ENCODE measurements at places on chromosomes 7 and 10.
A peak's percentile ranks its signal among the peaks of the same experiment; 100 is the strongest.

DNA sequence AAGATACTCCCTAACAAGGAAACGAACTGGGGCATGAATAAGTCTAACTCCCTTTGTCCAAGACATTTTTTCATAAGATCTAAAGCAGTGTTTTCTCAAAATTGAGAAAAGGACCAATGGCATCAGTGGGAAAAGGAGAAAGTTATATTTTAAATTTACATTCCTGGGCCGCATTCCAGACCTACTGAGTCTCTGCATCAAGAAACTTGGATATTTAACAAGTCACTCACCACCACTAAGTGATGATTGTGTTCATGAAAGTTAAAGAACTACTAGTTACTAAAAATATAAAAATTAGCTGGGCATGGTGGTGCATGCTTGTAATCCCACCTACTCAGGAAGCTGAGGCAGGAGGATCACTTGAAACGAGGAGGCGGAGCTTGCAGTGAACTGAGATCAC is 149.6 kb upstream of the MEOX2 start:
- no peak for DNase-seq

DNA sequence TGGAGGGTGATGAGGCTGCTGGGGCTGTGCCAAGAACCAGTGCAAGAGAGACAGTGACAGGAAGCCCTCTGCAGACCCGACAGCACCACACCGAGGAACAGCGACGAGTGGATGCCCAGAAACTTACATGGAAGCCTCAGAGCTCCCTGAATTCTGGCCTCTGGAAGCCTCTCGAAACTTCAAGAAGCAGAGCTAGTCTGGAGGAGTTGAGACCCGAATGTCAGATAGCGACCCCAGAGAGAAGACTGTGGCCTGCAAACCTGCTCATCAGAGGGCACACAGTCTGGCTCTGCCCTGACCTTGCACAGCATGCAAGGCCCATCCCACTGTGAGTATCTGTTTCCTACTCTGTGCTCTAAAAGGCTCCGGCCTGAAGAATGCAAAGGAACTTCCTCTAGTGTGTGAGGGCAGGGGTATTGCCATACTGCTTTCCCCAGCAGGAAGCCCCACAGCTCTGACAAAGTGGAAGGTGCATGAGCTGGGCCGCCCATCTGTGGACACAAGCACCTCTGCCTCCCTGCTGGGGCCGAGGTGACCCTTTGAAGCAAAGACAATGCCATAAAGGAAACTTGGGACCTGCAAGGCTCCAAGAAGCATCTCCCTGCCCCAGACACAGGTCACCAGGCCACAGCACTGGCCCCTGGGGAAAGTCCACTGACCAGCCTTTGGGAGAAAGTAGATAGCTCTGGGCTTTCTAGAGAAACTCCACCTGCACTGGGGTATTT is 10.5 kb upstream of the C10orf71 start:
- no peak for DNase-seq

- DNase-seq, result no peak
Measured at GRCh38 chr7:111734954-111735660, 172.8 kb upstream of the IMMP2L start.

DNA sequence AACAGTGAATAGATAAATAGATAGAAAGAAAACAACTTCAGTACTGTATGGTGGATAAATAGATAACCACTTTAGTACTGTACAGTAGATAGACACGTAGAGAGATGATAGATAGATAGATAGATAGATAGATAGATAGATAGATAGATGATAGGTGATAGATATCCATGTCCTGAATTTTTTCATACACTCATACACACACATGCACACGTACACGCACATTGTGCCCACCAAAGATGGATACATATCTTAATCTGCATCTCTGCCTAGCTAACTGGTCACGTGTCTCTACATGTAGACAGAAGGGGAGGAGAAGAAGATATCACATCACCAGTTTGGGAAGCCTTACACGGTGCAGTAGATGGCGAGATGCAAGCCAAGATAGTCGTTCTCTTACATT is 99.2 kb downstream of the ARID5B start:
- DNase-seq, result no peak

DNA sequence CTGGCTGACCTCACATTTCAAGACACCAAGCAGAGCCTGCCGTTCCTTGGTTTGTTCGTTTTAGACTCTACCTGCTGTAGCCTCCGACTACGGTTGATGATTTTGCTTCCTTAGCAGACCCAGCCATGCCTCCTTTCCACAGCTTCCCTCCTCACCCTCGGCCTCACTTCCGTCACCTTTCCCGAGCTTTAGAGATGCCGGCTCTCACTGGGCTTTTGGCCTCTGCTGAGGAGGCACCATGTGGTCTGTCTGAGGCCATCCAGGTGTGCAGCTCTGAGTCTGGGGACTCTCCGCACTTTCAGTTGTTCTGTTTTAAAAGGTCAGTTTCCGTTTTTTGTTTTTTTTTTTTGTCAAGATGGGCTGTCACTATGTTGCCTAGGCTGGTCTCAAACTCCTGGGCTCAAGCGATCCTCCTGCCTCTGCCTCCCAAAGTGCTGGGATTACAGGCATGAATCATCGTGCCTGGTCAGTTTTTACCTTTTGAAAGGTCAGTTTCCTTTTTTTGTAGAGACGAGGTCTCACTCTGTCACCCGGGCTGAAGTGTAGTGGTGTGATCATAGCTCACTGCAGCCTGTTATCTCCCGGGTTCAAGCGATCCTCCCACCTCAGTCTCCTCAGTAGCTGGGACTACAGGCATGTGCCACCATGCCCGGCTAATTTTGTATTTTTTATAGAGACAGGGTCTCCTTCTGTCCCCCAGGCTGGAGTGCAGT is 11.7 kb downstream of the ORAI2 start:
- DNase-seq, result no peak

- DNase-seq, result no peak
Measured at GRCh38 chr10:84341538-84341856, 13.1 kb downstream of the CCSER2 start.

GRCh38 chr7:79555571-79555970 is 102.1 kb upstream of the MAGI2 start:
- DNase-seq, result no peak

GRCh38 chr10:67722113-67722512 is 26.1 kb upstream of the CTNNA3 start:
- no peak for DNase-seq

- no peak for DNase-seq
Measured at GRCh38 chr7:32518534-32519140, 23.3 kb downstream of the AVL9 start.

DNA sequence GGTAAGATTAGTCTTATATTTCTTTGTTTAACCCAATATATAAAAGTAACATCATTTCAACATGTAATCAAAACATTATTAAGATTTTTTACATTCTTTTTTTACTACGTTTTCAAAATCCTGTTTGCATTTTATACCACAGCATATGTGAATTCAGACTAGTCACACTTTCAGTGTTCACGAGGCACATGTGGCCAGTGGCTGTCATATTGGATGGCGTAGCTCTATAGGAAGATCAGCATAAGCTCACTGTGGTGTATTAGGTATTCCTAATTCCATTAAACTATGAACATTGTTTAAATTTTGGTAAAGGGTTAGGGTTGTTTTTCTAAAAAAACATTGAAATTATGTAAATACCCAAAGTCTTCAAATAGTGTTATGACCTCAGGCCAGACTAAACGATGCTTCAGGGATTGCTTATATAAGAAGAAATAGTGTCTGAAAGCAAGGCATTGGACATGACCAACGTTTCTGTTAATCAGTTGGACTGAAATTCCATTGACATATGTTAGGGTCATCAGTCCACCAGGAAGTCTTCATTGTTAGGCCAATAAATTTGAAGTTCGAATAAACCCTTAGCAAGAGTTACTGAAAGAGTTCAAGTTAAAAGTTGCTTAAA is 97.0 kb downstream of the BICC1 start:
- DNase-seq, result no peak

DNA sequence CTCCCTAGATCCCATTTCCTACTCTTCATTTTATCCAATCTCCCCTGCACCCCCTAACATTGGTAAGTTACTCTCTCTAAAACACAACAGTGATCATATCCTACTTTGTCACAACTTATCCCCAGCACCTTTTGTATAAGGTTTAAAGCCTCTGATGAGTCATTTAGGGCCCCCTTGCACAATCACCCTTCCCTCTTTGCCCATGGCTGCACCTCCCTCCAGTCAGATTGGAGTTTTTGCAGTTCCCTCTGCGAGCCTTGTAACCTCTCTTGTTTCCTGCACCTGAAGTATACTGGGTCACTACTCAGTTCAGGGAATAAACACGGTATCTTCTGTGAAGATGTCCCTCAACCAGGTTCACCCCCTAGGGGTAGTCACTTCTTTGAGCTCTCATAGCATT is 55.9 kb upstream of the ADRB1 start:
- DNase-seq, result peak; percentile 74

DNA sequence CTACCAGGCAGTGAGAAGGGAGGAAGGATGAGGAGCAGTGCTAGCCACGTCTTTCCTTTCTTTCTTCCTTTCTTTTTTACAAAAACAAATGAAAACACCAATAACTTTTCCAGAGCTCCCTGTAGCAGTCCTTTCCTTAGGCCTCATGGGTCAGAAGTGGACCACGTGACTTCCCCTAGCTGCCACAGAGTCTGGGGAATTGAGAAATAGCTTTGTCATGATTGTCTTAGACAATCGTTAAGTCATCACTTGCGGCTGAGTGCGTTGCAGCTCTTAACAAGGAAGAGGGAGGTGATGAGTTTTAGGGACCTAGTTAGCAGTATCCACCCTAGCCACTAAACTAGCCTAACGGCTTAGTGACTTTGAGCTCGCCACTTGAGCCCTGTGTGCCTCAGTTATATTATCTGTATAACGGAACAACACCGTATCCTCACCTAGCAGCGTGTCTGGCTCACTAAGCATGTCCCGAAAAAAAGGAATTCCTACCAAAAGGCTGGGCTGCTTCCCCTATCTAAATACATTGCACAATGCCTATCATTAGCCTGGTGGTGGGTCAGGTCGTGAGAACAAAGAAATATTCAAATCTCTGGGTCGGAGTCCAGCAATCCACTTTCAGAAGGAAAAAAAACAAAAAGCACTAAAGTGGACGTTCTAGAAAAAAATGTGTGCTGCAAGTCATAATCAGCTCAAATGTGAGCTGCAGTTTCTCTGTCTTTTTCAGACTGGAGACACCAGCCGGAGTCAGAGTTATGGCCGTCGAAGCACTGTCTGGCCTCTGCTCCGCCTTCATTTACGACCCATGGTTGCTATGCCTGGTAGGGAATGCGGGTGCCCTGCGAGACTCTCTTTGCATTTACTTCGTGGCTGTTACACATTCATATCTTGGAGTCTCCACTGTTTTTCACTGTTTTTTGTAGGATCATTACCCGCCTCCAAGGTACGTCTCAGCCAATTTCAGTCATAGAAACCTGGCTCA is 338.5 kb upstream of the FOXK1 start:
- no peak for DNase-seq

GRCh38 chr10:99682032-99682431 is 22.7 kb downstream of the ENTPD7 start:
- no peak for DNase-seq

GRCh38 chr7:10584886-10585285 is 388.8 kb upstream of the PHF14 start:
- DNase-seq, result no peak

DNA sequence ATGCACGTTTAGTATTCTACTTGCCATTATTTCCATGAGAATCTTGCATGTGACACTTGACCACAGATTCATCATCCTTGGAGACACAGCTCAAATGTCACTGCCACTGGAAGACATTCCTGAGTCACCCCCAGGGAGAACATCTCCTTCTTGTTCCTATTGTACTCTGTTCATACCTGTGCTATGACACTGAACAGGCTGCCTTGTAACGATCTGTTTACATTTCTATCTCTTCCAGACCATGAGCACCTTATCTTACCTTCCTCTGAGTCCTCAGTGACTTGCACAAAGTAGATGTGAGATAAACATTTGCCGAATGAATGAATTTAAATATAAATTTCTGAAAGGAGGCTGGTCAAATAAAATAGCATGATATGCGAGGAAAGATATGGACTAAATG is 331.9 kb upstream of the LRRN3 start:
- no peak for DNase-seq

- DNase-seq, result no peak
Measured at GRCh38 chr7:150978126-150978789, at the start of gene KCNH2. TSS of gene KCNH2 (minus strand) at chr7:150978321. CDS start at chr7:150977913, 408 bp downstream.

DNA sequence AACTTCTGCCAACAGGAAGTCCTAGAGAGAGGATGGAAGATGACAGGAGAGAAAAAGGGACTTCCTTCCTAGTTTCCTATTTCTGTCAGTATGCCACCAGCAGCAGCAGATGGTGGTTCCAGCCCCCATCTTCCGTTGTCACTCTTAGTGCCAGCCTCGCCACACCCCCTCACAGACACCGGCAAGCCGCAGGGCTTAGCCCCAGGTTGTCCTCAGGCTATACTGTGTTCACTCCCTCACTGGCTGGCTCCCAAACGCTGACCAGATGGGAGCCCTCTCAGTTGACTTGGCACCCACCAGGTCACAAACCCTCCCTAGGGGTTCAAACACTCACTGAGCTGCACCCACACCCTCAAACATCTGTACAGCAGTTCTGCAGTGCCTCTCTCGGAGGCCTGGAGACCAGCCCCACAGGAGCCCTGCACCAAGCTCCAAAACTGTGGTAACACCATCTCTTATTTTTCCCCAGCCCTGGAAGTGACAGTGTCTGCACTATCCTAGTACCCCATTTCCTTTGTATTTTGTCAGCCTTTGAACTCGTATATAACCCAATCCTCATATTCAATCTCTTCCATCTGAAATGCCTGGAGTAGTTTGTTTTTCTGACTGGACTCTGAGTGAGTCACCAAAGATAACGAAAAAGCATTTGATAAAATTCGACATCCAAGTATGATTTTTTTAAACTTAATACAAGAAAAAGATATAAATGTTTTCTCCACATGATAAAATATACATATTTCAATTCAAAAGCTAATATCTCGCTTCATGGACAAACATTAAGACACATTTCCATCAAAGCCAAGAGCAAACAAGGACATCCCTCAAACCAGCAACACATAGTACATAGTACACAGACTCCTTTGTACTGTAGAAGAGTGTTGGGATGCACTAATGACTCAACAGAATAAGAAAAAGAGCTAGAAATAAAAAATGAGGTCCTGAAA is 34.5 kb downstream of the SMURF1 start:
- no peak for DNase-seq

DNA sequence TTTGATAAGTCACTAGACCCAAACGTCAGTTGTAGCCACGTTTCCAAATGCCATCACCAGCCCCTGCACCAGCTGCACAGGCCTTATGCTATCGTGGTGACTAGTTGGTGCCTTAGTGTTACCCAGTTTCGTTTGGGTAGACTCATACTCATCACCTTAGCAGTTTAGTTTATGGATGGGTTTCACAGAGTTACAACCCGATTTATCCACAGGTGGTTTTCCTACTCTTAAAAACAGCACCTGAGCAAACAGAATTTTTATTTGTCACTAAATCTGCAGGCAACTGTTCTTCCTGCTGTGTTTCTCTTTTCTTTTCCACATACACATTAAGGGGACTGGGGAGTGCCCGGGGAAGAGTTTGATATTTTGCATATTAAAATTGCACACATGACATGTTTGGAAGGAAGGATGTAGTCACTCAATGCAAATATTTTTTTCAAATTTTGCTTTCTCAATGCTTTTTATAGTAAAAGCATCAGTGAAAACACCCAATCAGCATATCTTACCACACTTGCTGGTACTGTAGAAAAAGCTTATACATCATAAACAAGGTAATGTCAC is 41.6 kb downstream of the PDSS1 start:
- peak; percentile 8 for DNase-seq

Measured in inflammatory macrophage (primary cell).